Colonic mucosa (tissue), 4 donors: ENCODE measurements at places on chromosomes 3 and 15.

GRCh38 chr3:16841904-16842271 is 42.9 kb upstream of the PLCL2 start:
- peak; percentile 48 for DNase-seq

GRCh38 chr3:188106006-188106405 is 48.0 kb upstream of the LPP start:
- DNase-seq: no peak

GRCh38 chr3:65902304-65902793 is 136.4 kb downstream of the MAGI1 start:
- peak; percentile 69 for DNase-seq

- DNase-seq: no peak
These were observed 222.9 kb upstream of the NDN start for GRCh38 chr15:23910030-23910429.

DNA sequence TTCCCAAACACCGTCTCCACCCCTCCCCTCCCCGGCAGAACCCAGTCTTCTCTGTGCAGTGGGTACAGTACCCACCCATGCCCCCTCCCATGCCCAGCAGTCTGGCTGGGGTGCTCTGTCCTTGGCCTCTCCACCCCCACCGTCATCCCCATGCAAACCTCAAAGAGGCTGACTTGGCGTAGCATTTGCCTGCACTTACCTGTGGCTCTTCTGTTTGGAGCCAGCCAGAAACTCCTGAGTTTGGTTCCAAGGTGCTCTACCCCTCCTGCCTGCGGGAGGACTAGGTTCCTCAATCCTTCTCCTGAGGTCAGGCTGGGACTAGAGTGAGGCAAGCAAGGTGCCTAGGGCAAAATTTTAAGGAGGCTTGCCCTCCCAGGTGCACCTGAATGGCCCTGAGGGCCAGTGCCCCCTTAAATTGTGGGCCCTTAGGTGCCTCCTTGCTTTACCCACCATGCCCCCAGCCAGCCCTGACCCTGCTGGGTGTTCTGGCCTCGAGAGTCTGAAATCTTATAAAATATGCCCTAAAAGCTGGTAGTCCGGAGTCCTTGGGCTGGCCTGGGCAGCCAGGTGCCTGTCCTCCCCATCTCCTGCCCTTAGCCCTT is 47.1 kb upstream of the C15orf39 start:
- DNase-seq: no peak

DNA sequence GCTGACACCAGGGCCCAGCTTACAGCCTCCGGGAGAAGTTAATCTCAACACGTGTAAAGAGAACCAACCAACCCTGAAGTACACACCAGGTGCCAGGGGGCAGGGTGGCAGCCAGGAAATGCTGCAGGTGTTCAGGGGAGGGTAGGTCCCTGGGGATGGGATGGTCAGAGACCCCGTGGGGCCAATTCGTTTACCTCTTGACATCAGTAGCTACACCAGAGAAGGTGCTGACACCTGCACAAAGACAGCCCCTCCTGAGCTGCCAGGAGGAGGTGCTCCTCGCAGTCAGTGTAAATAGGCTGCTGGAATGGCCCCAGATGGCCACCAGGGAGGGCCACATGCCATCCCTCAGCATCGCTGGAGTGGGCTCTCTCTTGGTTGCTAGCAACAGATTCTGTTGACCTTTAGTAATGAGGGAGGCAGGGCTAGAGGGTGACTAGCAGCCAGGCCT is 52.8 kb downstream of the CORO2B start:
- no peak for DNase-seq

GRCh38 chr15:36370731-36371112 is 208.7 kb upstream of the CDIN1 start:
- DNase-seq: no peak

- no peak for DNase-seq
These were observed 2.5 kb downstream of the SHF start for GRCh38 chr15:45185069-45185779.

DNA sequence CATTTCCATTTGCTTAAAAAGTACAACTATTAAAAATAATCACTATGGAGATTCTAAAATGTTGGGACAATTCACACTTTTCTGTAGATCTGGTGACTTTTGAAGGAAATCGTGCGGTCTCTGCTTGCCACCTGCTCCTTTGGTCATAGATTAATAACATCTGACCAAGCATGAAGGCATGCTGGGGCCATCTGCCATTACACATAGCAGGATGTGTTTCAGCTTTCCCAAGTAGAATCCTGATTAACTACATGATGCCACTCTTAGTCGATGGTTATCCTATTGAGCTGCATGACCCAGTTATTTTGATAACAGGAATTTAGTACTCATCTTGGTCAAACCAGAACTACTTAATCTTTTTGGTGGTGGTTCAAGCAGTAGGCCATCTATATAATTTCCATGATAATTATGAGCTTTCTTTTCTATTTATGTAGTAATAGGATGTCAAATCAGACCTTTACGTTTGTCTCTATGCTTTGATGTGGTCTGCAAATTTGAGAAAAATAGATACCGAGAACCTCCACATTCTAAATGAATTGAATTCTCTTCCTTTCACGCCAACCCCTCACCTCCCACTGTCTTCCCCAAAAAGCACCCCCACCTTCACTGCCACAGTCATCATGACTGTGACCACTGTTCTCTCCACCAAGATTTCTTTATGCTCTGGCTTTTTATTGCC is 158.1 kb downstream of the DIPK2A start:
- DNase-seq: no peak

GRCh38 chr15:82950295-82950694 is 2.2 kb downstream of the HOMER2 start:
- no peak for DNase-seq

- DNase-seq: no peak
These were observed 39.0 kb downstream of the UBE2E2 start for GRCh38 chr3:23242106-23242505.

DNA sequence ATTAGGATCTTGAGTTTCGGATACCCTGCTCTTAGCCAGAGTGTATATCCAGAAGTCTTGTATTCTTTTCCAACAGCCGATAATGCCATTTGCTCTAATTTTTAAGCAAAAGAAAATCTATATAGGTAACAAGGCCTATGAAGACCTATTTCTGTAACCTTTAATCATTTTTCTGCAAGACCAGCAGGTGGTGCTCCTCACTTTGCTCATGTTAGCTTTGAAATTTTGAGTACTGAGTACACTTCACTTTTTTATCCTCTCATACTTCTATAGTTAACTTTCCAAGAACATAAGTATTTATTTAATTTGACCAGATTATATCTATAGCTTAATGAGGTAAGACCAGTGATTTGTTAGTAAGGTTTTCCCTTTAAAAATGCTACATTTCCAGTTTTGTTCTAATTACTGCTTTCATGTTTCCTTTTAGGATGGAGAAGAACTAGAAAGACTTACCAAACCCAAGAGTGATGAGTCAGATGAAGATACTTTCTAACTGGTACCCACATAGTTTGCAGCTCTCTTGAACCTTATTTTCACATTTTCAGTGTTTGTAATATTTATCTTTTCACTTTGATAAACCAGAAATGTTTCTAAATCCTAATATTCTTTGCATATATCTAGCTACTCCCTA is 20.5 kb downstream of the SLC35A5 start:
- no peak for DNase-seq

DNA sequence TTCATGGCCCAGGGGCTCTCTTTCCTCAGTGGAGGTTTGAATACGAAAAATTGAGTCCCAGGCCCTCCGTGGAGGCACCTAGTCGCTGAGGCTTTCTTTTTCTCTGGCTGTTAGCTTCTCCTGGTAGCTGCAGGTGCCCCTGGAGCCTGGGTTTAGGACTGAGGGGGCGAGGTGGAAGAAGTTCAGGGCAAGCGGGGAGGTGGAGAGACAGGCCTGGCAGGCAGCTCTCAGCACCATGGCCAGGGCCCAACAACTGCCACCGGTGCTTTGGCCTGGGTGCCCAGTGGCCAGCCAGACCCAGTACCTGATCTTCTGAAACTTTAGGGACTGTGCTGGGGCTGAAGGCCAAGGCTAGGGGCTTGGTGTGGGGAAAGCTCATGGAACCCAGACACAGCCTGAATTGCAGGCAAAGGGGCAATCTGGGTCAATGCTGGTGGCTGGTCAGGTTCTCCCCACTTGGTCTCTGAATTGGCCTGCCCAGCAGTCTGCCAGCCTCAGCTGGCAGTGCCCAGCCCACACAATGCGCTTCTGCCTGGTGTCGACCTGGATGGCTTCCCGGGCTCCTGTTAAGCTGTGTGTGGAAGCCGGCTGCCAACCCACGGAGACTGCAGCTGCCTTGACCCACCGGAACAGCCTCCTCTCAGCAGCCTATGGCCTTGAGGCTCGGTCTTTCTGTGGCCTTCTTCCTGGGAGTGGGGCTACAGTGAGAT is 30.3 kb upstream of the POLG start:
- no peak for DNase-seq

- DNase-seq: no peak
These were observed 1.9 kb upstream of the VWA5B2 start for GRCh38 chr3:184227481-184227935.

DNA sequence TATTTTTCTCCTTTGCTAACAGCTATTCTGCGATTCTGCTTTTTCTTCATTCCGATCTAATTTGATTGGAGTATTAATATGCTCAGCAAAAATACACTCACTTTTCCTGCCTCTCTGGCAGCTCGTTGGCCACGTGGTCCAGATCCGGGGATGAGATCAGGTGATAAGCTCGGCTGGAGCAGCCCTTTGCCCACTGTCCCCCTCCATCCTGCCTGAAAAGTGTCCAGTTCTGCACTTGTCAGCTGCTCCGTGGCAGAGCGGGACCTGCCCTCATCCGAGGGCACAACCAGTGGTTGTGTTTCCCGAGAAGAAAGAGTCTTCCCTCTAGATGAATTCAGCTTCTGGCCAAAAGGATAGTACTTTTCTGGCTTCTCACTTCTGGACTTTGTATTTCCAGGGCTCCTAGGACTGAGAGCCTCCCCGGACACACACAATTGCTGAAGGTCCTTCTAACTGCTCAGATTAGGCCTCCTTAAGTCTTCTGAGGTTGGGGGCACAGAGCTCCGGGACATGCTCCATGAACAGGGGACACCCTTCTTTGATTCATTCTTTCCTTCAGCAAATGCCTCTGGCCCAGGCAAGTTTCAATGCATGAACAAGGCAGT is 103.9 kb upstream of the ALDH1A3 start:
- DNase-seq: peak; percentile 5

DNA sequence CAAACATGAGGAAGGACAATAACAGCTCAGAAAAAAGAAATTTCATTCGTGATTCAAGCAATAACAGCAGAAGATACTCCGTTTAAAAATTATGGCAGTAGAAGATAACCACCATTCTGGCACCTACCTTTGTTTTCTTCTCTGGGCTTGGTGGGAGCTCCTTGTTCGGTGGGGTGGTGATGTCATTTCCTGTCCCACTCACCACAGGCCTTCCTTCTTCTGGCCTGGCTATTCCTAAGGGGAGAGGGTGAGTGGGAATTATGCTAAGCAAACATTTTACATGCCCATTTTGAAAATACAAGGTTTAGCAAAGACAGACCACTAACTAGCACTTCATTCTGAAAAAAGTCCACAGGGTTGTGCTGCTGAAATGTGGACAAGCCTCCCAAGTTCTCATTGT is 74.4 kb downstream of the DHX30 start:
- no peak for DNase-seq

GRCh38 chr3:43288366-43288765 is 2.0 kb downstream of the SNRK start:
- DNase-seq: no peak

DNA sequence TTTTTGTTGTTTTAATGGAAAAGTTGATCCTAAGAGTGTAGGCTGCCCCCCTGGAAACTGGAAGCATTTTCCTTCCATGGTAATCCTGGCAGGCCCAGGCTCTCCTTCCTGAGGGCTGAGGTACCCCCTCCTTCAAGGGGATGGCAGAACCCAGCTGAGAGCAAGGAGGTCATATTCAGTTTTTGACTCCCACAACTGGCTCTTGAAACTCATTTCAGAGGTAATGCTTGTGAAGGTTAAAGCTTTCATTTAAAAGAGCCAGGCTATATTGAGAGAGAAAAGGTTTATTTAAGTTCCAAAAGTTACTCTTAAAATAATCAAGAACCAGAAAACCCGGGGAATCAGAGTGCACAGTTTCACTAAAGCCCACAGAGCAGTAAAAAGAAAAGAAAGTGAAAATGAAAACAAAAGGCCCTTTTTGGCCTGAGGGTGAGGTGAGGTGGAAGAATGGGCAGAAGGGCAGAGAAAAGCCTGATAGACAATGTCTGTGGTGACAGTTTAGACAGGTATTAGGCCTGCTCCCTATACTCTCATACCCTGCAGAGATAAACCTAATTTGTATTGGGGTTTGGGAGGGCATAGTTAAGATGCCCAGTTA is 47.0 kb upstream of the RBP1 start:
- DNase-seq: no peak

- DNase-seq: no peak
These were observed 10.9 kb downstream of the PLCD1 start for GRCh38 chr3:38018296-38019266.

- DNase-seq: no peak
These were observed 41.3 kb downstream of the MEIS2 start for GRCh38 chr15:37059086-37059485.
